Stimulated activated CD4-positive, alpha-beta T cell treated with anti-CD3 and anti-CD28 coated beads, Interleukin-1b, Interleukin-23, amount 100 ng/mL, for 1 hour (primary cell): ENCODE measurements at places on chromosomes 4 and X.

GRCh38 chr4:106585915-106586349, 217.4 kb upstream of the GIMD1 start:
- no peak for DNase-seq

DNA sequence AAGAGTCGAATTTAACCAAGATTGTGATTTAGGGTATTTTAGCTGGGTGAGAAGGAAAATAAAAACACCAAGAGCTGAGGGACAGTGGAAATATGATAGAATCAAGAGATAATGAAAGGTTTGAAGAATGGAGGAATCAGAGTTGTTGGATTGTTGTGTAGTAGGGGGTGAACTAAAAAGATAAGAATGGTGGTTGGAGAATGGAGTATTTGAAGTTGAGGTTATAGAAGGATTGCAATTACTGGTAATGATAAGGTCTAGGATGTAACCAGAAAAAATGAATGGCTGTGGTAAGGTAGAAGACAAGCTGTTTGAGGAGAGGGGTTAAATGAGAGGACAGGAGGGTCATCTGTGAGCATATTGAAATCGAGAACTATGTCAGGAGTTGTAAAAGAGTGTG, 4.5 kb downstream of the ABCE1 start:
- DNase-seq = no peak

DNA sequence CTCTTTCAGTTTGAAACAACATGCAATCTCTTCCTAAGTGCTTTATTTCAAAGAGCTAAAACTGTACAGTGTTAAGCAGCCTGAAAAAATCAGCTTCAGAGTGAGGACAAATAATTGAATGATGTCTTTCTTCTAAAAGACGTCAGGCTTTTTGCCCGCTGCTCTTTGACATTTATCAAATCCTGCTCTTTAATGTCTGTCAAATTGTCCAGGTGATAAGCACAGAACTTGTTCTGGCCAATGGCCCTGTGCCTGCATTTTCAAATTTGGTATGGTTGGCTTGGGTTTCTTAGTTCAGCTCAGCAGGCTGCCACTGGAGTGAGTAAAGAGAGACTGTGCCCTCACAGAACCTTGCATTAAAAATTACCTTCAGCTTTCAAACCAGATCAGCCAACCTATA, 712.9 kb upstream of the LCORL start:
- no peak for DNase-seq

GRCh38 chr4:18369561-18369960, 348.0 kb upstream of the LCORL start:
- DNase-seq = no peak
